WTC11 (cell line): ENCODE measurements at places on chromosomes 6 and 20.

DNA sequence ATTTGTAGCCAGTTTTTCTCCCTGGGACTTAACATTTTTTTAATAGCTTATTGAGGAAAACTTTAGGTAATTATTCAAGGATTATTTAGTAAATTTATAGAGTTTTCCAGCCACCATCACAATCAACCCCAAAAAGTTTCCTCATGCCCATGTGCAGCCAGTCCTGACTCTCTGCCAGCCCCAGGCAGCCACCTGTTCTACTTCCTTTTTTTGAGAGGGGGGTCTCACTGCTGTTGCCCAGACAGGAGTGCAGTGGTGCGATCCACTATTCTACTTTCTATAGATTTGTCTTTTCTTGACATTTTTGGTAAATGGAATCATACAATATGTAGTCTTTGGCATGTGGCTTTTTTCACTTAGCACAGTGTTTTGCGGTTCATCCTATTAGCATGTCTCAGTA lies 200.1 kb downstream of the FARS2 start:
- H3K4me3 ChIP-seq: no peak overlapping the region
- no peaks in the 10 kb centered on the region for H3K27me3 ChIP-seq
- H3K27ac ChIP-seq: no peak overlapping the region
- peaks cover 44% of the 10 kb centered on the region for H3K4me1 ChIP-seq
- no peak for DNase-seq

DNA sequence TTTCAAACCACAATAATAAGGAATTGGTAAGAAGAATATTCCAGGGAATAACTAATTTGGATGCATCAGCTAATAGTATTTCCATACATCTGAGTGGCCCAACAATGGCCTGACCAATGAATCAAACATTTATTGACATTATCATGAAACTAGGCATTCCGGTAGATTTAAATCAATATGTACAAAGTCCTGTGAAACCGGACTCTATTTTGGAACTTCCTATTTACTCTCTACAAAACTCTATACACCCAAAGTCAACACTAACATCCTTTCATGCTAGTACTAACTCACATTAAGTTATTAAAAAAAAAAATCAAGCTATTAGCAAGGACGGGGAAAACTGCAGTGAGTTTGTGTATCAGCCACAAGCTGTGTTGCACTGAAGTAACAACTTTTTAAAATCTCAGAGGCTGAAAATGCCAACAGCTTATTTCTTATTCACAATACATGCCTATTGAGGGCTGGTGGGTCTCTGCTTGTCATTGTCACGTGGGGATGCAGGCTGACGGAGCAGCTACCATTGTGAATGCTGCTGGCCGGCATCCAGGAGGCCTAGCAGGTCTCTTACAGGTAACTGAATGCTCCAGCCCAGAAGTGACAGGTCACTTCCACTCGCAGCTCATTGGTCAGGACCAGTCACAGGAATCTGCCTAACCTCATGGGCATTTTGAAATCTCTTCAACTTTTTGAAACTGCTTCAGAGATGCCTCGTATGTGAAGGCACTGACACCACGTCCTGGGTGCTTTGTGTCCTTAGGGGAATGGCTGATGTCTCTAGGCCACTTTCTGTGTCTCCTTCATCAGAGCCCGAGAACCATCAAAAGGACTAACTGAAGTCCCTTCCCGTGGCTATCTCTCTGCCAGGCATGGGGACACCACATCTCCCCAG lies 76.3 kb downstream of the SLC22A23 start:
- no peak for DNase-seq
- H3K4me3 ChIP-seq: no peak overlapping the region
- H3K27me3 ChIP-seq: no peaks in the 10 kb centered on the region
- H3K27ac ChIP-seq: no peak overlapping the region
- no peaks in the 10 kb centered on the region for H3K36me3 ChIP-seq

GRCh38 chr6:17628873-17629272 lies 28.8 kb downstream of the FAM8A1 start:
- no peak overlapping the region for H3K4me3 ChIP-seq
- peaks cover 72% of the 10 kb centered on the region for H3K36me3 ChIP-seq
- H3K27ac ChIP-seq: no peak overlapping the region

DNA sequence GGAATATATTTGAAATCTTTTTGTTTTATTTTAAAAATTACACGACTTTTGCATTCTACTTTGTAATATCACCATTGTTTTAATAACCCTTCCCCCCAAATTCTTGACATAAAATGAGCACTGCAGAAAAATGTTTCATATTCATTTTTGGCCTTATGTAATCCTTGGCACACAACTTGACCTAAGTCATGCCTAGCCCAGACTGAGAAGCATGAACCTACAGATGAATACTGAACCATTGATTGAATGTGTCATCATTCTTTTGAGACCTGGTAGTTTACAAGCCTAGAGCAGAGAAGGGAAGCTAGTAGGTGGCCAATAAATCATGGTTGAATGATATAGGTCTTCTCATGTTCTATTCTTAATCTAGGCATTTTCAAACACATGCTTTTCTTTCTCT lies 89.4 kb upstream of the EDN1 start:
- H3K27me3 ChIP-seq: no peaks in the 10 kb centered on the region
- no peak for DNase-seq
- H3K4me1 ChIP-seq: peaks cover 10% of the 10 kb centered on the region
- no peaks in the 10 kb centered on the region for H3K36me3 ChIP-seq

DNA sequence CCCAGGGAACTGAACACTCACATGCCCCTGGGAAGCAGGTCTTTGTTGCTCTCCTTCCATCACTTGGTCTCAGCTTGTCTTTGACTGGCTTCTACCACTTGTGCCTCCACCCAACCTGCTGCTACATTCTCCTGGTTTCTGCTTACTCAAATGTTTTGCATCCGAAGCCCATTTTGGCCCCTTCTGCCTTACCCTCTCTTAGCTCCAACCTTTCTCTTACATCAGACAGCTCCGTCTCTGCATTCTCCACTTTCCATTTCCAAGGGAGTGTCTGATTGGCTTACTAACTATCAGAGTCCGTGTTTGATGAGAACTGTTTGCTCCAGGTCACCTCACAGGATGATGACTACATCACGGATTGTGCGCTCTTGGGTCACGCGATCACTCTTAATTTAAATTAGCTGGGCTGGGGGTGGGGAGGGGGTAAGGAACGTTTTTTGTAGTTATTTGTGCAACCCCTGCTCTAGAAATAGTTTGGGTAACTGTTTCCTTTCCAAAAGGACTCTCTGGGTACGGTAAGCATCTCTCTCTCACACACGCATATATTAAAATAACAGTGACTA lies 844 bp upstream of the ABRACL start:
- H3K36me3 ChIP-seq: no peaks in the 10 kb centered on the region
- peaks cover 31% of the 10 kb centered on the region for H3K4me1 ChIP-seq
- no peaks in the 10 kb centered on the region; the same call in 1 of the 2 replicates for H3K27me3 ChIP-seq
- no peak for DNase-seq
- H3K4me3 ChIP-seq: peak overlapping the region; percentile 85

DNA sequence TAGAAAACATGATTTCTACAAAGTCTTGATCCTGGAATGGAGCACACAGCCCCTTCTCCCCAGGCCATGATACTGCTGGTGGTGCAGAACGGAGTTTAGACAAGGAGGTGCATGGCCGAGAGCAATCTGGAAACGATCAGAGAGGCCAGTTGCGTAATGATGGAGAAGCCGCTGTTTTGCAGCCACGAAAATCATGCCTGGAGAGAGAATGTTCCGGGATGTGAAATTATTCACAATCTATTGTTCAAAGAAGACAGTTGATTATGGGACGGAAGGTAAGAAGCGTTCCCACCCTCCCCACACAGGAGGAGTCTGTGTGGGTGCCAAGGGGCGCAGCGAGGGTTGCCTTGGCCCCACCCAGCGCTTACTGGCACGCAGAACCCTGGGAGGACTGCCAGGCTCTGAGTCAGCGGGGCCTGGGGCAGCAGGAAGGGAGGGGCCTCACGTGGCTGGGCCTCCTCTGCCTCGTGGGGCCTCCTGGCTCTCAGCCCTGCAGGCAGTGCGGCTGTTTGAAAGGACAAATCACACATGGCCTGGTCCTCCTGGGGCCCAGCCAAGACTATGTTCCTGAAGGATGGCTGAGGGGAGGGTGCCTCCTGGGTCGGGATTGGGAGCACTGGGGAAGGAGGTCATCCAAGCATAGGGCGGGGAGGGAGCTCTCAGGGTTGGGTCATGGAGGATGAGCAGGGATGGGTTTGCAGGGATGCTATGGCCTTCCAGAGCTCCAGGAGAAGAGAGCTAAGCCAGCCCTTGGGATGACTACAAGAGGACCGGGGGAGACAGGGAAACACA lies 8.7 kb upstream of the AP5S1 start:
- peak overlapping the region; percentile 7; the same call in 1 of the 2 replicates for H3K27ac ChIP-seq
- no peak overlapping the region for H3K4me3 ChIP-seq
- no peak for DNase-seq
- H3K36me3 ChIP-seq: no peaks in the 10 kb centered on the region
